ENCODE measurements at places on chromosomes 6 and 20. TPM values are rescaled to one million over a fixed set of nuclear protein-coding genes. Genes with fewer than 3 reads are reported as not detected.

Gene ARHGAP18
- total RNA-seq = 4.0 TPM

DNA sequence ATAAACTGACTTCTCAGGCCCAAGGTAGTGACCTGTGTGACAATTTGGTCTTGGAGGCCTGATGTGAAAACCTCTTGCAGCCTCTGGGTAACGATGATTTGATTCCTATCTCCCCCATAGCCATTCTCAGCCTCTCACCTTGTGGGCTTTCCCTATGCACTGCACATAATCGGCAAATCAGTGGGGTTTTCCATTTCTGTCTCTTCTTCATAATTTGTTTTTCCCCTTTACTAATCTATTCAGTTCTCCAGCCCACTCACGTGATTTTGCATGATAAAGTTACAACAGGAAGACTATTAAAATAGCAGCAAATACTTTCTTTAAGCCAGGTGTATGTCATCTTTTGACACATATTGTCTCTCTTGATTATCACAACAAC, 893.7 kb downstream of the TFAP2A start:
- no peak overlapping the region for H3K4me3 ChIP-seq
- H3K27ac ChIP-seq = no peak overlapping the region
- H3K36me3 ChIP-seq = no peaks in the 10 kb centered on the region
- H3K4me1 ChIP-seq = no peaks in the 10 kb centered on the region
- DNase-seq = no peak

Gene GJA1
- 1.4 TPM for total RNA-seq

- peaks cover 54% of the 10 kb centered on the region for H3K27me3 ChIP-seq
- H3K4me3 ChIP-seq = no peak overlapping the region
- peaks cover 10% of the 10 kb centered on the region for H3K4me1 ChIP-seq
- no peak overlapping the region for H3K27ac ChIP-seq
- DNase-seq = no peak
- H3K36me3 ChIP-seq = no peaks in the 10 kb centered on the region
Observed at GRCh38 chr6:28824793-28825731, 98.7 kb downstream of the TRIM27 start.

DNA sequence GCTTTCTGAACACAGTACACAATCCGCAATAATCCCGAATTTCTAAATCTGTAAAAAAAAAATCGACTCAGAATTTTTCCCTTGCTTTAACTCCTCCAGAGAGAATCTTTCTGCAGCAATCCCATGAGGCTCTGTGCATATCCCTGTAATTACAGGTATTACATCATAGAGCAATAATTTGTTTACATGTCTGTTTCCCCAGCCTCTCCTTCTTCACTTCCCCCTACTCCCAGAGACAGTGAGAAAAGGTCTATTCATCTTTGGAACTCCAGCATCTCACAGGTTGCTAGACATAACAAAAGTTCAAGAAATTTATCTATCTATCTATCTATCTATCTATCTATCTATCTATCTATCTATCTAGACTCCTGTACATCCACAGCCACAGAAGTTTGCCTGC, 26.0 kb downstream of the KLHL31 start:
- H3K4me1 ChIP-seq = peaks cover 4% of the 10 kb centered on the region
- no peak overlapping the region for H3K27ac ChIP-seq
- no peak overlapping the region for H3K4me3 ChIP-seq
- no peaks in the 10 kb centered on the region for H3K36me3 ChIP-seq
- DNase-seq = no peak

Gene MAPK13
- 38.2 TPM for total RNA-seq

GRCh38 chr6:32153564-32154513, at the start of gene PPT2:
Gene PPT2, plus strand, starts transcription at chr6:32154141. Its CDS starts 454 bp downstream, at chr6:32154595.
- H3K4me3 ChIP-seq = peak within 1 kb of the TSS; percentile 92
- peak within 1 kb of the TSS; percentile 81 for H3K27ac ChIP-seq
- peaks cover 6% of the 10 kb centered on the region for H3K36me3 ChIP-seq
